ENCODE measurements at places on chromosomes 2 and 18. TPM values are rescaled to one million over a fixed set of nuclear protein-coding genes. Genes with fewer than 3 reads are reported as not detected.

GRCh38 chr2:127162261-127163089 lies 55.5 kb upstream of the BIN1 start:
- no peak for DNase-seq

GRCh38 chr18:62939433-62939832 lies 224.1 kb downstream of the PHLPP1 start:
- no peak for DNase-seq

GRCh38 chr2:43038696-43039094 lies 187.7 kb downstream of the ZFP36L2 start:
- DNase-seq = no peak

- DNase-seq = no peak
These were observed 150.7 kb downstream of the RAB3GAP1 start for GRCh38 chr2:135202751-135203150.

Gene EVA1A
- 95.4 TPM for total RNA-seq

Gene FAM110C
- total RNA-seq = not detected

DNA sequence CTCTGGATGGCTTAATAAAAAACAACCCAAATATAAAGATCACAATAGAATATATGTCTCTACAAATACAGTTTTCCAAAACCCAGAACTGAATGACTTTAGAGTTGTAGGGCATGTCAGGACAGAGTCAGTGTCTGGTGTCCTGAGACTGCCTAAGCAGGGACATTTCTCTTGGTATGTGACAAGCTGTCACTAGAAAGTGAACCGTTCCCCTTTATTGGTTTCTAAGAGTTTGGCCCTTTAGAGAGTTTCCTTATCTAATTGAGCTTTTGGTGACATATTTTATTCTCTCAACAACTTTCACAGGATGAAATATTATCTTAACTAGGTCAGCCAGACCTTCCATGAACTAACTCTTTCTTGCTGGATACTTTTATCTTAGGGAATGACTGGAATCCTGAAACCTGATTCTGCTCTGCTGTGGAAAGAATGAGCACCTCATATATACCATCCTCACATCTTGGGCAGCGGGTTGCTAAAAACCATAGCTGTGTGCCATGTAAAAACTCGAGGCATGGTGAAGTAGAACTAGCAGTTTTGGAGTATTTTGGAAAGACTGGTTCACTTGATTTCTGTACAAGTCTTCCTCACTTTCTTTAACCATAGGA lies 54.8 kb downstream of the CAVIN2 start:
- DNase-seq = no peak

DNA sequence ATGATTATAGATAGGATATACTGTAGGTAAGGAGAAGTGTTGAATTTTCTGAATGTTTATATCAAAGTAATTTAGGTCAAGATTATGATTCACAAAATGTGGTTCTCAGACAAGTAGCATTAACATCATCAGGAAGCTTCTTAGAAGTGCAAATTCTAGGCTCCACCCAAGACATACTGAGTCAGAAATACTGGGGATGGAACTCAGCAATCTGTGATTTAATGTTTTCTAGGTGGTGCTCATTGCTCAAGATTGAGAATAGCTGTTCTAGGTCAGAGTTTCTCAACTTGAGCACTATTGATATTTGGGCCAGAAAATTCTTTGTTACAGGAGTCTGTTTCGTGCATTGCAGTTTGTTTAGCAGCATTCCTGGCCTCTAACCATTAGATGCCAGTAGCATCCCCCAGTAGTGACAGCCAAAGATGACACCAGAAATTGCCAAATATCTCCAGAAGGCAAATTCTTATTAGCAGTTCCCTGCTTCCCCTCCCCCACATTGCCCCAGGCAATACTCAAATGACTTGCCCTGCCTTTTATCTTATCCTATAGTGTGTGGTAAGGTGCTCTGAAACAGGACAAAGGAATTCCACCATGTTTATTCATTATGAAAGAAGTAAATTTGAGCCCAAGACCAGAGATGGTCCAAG lies 1001.2 kb downstream of the DPP10 start:
- no peak for DNase-seq

Gene ALLC
- not detected for total RNA-seq

Gene CDH2
- 35.8 TPM for total RNA-seq

Gene FLACC1
- total RNA-seq = 1.3 TPM

GRCh38 chr18:73669297-73669696 lies 478.3 kb downstream of the FBXO15 start:
- DNase-seq = peak; percentile 41

DNA sequence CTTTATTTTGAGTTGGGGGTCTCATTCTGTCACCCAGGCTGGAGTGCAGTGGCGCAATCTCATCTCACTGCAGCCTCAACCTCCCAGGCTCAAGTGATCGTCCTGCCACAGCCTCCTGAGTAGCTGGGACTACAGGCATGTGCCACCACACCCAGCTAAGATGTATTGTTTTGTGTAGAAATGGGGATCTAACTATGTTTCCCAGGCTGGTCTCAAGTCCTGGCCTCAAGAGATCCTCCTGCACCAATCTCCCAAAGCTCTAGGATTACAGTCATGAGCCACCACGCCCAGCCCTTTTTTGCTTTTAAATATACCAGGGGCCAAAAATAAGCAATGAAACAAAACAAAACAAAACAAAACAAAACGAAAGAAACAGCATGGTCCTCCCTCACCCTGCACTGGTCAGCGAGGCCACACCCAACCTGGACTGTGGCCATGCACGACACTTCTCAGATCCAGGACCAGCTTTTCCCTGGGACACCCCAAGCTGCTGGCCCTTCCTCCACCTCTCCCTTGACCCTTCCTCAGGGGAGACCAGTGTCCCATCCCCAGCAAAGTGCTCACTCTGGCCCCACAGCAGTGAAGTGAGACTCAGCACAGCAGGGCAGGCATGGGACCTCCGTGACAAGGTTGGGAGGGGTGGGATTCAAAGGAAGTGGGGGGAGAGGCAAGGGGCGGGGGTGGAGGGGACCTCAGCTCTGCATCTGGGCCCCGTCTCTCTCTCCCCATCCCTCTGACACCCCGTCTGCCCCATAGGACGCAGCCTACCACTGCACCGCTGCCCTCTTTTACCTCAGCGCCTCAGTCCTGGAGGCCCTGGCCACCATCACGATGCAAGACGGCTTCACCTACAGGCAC lies 23.5 kb downstream of the MAL start:
- no peak for DNase-seq

Gene SLC5A7
- not detected for total RNA-seq

Data from RPMI7951 (cell line).